ENCODE measurements at places on chromosomes 2 and 18.

DNA sequence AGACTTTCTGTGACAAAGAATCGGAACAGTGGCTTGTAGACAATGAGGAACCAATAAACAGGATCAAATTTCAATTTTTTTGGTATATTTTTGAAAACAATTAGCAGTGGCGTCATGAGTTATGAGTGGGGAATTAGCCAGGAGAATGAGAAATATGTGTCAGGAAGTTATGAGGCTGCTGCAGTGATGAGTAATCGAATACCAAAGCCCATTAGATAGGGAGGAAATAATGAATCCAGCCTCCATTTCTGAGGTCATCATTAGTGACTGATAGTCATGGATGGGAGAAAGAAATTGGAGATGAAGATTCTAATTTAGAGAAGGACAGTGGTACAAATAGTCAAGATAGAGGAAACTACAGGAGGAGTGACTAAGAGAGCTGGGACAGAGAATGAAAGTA, 673.1 kb upstream of the VRK2 start:
- no peak for DNase-seq

GRCh38 chr2:29760008-29760407, 161.4 kb downstream of the ALK start:
- no peak for DNase-seq

DNA sequence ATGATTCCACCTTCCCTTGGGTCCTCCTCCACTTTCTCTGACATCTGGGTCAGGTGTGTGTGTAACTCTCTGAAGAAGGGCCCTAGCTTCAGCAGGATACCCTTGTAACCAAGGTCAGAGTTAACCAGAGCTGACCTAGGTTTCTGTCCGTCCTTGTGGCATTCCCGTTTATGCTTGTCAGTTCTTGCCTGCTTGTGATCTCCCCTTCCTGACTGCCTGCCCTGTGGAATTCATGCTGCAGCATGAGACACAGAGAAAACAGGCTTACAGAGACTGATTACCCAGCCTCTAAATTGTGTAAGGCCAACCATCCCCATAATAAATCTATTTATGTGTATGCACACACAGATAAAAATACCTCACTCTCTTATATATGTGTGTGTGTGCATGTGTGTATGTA, 22.8 kb downstream of the NXPH2 start:
- no peak for DNase-seq

GRCh38 chr2:150327564-150328489, 159.6 kb downstream of the RND3 start:
- no peak for DNase-seq

- DNase-seq = no peak
These were observed 20.9 kb downstream of the SLC40A1 start for GRCh38 chr2:189559579-189560272.

GRCh38 chr2:200943527-200944105, 19.8 kb downstream of the ORC2 start:
- no peak for DNase-seq

DNA sequence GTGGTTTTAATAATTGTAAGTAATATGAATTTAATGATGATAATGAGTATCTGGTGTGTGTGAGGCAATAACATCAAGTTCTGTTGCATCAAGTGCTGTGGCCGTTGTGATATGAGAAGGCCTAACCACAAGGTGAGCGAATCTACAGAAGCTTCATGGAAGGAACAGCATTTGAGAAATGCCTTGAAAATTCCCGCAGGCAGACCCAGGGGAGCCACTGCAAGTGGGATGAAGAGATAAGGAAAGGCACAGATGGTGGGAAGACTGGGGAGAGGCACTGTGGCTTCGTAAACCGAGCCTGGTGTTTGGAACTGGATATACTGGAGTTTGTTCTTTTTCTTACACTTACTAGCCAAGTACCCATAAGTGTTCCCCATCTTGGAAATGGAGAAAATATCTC, 357.5 kb downstream of the PTPRM start:
- no peak for DNase-seq

- no peak for DNase-seq
These were observed 94.7 kb upstream of the SP3 start for GRCh38 chr2:174059884-174060244.

All from NB4 (cell line).